ENCODE measurements at places on chromosomes 7 and 10.

DNA sequence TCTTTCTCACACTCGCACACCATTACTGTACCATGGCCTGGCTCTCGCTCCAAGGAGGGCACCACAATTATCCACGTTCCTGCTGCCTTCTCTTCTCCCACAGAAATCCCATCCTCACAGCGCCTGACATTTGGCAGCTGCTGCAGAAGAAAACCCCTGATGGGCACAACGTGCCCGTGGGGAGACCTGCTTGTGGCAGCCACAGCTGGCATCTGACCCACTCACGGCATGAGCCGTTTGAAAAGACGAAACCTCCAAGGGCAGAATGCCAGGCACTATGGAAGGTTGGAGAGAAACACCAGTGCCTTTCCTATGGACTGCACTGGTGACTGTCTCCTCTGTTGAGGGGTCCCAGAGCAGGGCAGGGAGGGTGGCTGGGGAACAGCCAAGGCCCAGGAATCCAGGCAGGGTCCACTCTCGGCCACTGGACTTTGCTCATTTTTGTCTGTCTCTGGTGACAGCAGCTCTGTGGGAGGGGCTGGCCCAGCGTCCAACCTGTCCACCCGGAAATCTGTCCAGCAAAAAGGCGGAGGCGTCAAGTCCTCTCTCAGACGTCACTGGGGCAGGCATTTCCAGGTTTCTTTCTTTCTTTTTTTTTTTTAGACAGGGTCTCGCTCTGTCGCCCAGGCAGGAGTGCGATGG lies 61.0 kb upstream of the MKRN1 start:
- DNase-seq: no peak

- no peak for DNase-seq
Observed at GRCh38 chr10:126696684-126697083, 26.2 kb upstream of the C10orf90 start.

GRCh38 chr7:82528577-82529310 lies 85.2 kb upstream of the CACNA2D1 start:
- DNase-seq: no peak

DNA sequence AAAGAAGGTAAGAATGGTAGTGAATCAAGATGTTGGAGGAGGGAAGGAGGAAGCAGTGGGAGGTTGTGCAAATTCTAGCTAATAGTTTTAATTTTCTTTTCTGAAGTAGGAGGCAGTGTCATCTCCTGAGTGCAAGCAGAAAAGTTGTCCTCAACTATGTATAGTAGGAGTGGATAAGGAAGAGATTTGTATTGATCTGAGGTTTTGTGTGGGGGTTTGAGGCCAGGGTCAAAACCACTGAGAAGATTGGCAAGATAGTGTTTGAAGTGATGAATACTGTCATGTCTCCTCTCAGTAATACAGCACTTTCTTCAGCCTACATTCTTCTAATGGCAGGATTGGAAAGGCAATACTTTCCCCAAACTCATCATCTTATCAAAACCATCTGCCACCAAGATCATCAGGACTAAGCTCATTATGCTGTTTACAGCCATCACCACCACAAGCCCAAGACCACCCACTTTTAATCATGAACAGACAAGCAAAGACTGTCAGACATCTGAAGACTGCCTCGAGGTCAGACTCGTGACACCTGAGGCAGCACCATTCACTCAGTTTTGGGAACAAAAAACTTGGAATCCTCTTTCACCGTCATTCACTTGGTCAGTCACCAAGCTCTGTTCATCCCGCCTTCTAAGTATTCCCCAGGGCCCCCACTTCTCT lies 1.5 kb upstream of the MIOS start:
- DNase-seq: no peak

- DNase-seq: no peak
Observed at GRCh38 chr7:41942468-41943093, 239.7 kb upstream of the INHBA start.

GRCh38 chr7:134312717-134313116 lies 4.0 kb downstream of the SLC35B4 start:
- no peak for DNase-seq

DNA sequence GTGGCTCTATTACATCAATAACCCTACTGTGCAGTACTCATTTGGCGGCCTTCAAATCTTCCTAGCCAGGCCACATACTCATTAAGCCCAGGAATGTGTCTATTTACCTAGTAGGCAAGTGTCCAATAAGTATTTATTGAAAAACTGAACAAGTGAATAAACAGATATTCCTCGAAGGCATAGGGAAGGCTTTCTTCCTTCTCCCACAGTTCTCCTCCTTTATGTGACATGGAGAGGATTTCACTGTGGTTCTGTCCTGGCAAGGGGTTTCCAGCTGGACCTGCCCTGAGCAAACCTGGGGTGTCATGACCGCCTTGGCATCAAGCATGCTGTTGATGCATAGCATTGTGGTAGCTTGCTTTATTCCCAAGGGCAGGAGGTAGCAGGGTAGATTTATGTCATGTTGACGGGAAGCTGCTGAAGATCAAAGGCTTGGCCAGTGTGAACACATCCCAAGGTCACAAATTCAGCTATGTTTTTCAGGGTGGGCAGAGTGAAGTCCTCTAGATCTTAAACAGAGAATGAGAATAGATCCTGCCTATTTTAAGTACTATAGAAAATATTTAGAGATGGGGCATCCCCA lies 195.1 kb downstream of the INHBA start:
- no peak for DNase-seq

- DNase-seq: no peak
Observed at GRCh38 chr10:96840841-96841518, 8.9 kb downstream of the LCOR start.

DNA sequence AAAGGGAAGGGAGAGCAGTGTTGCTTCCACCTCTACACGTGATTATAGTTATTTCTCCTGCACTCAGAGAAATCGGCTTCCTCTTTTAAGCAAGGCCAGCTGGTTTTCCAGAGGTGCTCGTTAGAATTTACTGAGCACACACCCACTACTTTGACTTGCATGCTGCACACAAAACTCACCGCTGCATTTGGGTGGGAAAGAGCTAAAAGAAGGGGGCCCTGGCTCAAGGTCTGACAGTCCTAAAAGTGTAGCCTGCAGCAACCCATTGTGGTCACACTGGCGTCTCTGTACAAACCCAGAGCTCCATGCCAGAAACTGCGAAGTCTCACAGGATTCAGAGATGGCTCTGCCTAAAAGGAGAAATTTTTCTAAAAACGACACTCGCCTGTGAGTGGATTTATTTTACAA lies 133.7 kb downstream of the SLC25A13 start:
- DNase-seq: no peak

GRCh38 chr7:131057015-131057793 lies 270.5 kb upstream of the MKLN1 start:
- DNase-seq: no peak

- no peak for DNase-seq
Observed at GRCh38 chr7:136138991-136139390, 161.8 kb upstream of the MTPN start.

- no peak for DNase-seq
Observed at GRCh38 chr10:32446536-32447406, 831 bp downstream of the CCDC7 start.

DNA sequence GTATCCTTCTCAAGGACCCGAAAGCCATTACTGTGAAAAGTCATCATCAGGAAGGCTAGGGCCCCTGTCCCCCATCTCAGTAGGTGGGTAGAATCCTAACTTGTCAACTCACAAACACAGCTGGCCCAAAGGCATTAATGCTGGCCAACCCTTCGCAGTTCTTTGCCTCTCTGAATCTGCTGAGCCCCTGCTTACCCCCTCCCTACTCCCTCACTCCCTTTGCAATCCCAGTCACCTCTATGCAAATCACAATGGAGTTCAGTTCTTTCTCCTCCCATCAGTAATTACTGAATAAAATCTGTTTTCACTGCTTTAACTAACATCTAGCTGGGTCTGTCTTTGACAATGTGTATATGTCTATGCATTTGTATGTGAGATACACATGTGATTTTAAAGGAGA lies 38.1 kb upstream of the AOAH start:
- no peak for DNase-seq

DNA sequence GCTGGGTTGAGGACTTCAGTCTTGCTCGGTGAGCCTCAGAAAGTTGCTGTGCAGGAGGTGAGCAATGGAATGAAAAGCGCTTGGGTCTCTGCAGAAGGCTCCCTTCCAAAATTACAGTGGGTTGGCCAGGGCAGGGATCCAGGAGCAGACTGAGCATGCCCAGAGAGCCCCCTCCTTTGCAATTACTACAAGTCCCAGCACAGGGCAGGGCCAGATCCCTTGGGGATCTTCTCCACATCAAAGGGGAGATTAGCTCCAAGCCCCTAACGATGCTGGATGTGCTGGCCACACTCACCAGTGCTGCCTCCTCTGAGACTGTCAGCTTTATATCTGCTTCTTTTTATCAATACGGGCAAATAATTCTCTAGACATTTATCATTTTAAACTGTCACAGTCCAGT lies 337.5 kb downstream of the RPS24 start:
- no peak for DNase-seq

DNA sequence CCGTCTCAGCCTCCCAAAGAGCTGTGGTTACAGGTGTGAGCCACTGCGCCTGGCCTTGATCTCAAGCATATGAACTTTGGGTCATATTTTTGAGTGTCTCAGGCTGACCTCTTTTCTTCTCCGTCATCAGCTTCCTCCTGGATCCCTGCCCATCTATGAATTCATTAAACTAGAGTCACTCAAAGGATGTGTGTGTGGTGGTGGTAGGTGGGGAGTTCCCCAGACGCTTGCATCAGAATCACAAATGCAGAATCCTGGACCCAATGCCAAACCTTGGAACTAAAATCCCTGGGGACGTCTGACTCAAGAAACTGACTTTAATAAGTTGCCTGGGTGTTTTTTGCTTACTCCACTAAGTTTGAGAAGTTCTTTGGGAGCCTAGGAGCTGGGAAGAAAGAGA lies 6.7 kb upstream of the CREB5 start:
- DNase-seq: no peak

DNA sequence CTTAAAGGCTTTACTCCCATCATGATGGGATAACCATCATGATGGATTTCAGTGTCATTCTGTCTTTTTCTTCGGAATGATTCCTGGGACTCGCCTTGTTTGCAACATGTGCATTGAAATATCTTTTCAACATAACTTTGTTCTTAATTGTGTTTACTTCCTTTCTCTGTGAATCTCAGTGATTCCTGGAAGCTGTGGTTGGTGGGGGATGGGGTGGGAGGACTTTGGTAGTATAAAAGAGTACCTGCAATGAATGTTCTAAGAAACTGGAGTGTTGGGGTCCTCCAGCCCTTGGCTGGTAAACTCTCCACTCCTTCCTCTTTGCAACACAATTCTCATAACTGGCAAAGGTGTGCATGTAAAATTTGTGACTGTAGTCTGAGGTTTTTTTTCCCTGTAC lies 11.5 kb upstream of the SH2D4B start:
- DNase-seq: no peak

DNA sequence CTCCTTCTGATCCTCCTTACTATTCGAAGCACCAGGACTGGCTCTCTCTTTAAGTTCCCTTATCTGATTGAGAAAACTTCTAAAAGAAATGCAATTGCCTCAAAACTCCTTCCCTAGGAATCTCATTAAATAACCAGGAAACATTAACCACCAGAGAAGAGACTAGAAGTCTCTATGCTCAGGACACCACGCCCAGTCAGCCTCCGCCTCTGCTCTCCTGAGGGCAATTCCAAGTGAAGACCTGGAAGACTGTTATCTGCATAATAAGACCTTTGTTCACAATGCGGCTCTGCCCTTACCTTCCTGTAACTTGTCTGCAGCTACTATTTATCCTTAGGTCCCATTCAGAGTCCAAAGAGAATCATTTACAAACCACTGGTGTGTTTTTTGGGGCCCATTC lies 78.8 kb downstream of the ELMO1 start:
- no peak for DNase-seq

DNA sequence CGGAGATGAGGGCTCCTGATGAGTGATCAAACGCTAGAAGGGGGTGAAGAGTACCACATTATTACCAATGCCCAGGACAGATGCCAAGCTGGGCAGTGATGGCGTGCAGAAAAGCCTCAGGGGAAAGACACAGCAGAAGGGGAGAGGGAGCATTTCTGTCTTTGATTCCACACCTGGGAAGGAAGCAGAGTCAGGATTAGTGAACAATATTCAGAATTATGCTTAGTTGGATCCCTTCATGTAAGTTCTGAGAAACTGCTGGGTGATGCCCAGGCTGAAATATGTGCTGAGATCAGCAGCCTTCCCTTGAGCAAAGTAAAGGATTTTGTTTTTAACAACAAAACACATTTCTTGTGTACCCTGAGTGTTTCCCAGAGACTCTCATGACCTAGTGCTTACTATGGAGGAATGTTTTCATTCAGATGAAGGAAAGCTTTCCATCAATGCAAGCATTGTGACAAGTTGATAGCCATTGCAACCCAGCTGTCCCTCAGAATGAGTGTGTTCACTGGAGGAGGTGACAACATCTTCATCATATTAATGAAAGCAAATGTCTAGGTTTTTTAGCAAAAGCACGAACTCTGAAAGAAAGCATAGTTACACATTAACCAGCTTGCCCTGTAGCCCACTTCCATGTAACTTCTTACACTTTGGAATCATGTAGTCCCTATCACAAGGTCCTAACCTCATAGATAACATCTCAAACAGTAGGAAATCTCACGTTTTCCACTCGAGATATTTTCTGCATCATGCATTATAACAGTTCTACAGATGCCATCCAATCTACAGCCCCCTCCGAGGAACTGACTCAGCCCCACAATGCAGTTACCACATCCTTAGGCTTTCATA lies 23.8 kb upstream of the AKR1C1 start:
- DNase-seq: no peak
